ENCODE measurements at places on chromosomes 5 and 9. TPM values are rescaled to one million over a fixed set of nuclear protein-coding genes. Genes with fewer than 3 reads are reported as not detected.

Gene CD74
- not detected for total RNA-seq

Gene CNTNAP3
- total RNA-seq: 8.8 TPM

Gene ENTREP1
- 0.60 TPM for total RNA-seq

Gene OTULINL
- total RNA-seq: 14.1 TPM

Gene CDH12
- not detected for total RNA-seq

Gene SLC34A3
- 0.28 TPM for total RNA-seq

Gene GGTA1
- total RNA-seq: not detected

Gene PCDHGA10
- not detected for total RNA-seq

Gene CCDC183
- 0.44 TPM for total RNA-seq

Gene TNFSF8
- total RNA-seq: not detected

Gene CCDC192
- total RNA-seq: not detected

Gene FGF10
- not detected for total RNA-seq

Gene C9orf153
- not detected for total RNA-seq

Gene TMEM215
- total RNA-seq: not detected

Gene KLF9
- 4.2 TPM for total RNA-seq

Gene LRRC19
- total RNA-seq: not detected

Gene OR1J2
- not detected for total RNA-seq

Gene SYK
- 0.03 TPM for total RNA-seq

Gene RAB3C
- not detected for total RNA-seq

Gene HARS2
- total RNA-seq: 35.7 TPM

Gene AQP3
- total RNA-seq: 15.2 TPM

Gene STPG3
- total RNA-seq: not detected

Gene IL3
- not detected for total RNA-seq

Gene PCDHA10
- total RNA-seq: 0.02 TPM

Gene DBH
- total RNA-seq: not detected

Gene LCN10
- not detected for total RNA-seq

Gene PCDHA1
- total RNA-seq: 0.14 TPM

Gene ADGRD2
- not detected for total RNA-seq

Gene PLCXD3
- 0.19 TPM for total RNA-seq

Gene GABRB2
- total RNA-seq: not detected

Gene KCNV2
- total RNA-seq: not detected

Gene PAM
- 22.8 TPM for total RNA-seq

Gene CDKN2B-AS1
- not detected for total RNA-seq

Gene WWC1
- total RNA-seq: 88.3 TPM

Gene F2RL1
- 265 TPM for total RNA-seq

Gene GAPVD1
- total RNA-seq: 12.2 TPM

Gene DMRT3
- not detected for total RNA-seq
